ENCODE measurements at places on chromosomes 7 and 10.

DNA sequence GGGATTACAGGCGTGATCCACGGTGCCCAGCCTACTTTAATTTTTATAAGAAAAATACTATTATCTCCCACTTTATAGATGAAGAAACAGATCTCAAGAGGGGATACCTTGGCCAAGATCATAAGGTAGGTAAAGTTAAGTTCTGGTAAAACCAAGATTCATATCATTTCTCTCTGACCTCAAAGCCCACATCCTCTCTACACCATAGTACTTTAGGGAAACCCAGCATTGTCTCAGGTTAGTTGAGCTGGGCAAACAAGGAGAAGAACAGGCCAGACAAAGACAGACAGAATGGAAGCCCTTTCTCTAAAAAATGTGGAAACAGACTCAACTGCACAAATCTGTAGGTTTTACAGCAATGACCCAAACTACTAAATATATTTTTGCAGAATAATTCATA is 197.7 kb upstream of the FRMD4A start:
- DNase-seq: no peak

DNA sequence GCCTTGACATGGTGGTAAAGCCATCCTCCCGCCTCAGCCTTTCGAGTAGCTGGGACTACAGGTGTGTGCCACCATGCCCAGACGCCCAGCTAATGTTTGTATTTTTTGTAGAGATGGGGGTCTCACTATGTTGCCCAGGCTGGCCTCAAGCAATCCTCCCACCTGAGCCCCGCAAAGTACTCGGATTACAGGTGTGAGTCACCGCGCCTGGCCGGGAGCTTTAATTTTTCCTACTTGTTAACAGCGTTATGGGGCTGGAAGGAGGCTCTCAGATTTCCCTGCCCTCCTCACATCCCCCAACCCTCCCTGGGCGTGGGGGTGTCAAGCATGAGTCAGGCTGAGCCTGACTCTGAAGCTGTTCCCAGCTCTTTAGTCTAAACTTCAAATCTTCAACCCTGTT is 8.3 kb downstream of the ALKBH4 start:
- no peak for DNase-seq

DNA sequence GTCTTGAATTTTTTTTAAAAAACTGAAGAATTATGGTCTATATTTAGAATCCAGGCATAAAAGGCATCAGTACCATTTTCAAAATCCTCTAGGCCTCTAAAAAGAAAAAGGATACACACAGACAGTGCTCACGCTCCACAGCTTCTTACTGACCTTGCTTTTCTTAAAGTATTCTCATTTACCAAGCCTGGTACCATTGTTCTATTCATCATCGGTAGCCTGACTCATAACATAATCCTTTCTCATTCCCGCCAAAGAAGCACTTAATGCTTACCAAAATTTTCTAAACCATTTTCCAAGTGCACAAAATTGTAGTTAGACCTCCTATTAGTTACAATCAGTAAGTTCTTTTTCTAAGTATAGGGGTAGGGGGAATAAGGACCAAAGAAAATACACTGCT is 54.6 kb downstream of the ATE1 start:
- no peak for DNase-seq

- DNase-seq: no peak
Measured at GRCh38 chr10:46268076-46268881, 18.5 kb upstream of the ANTXRL start.

DNA sequence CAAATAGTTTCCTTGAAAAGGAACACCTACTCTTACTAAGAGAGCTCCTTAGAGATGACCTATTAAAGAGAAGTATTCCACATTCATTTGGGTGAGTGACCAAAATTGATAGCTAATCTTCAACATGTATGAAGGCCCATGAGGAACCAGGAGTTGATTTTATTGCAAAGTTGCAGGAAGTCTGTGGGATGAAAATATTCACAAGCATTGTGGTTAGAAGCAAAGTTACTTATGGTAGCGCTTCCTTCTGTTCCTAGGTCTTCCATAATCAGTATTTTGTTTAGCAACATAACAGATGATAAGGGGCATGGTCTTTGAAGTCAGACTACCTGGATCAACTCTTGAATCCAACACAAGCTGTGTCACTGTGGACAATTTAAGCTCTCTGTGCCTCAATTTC is 164.5 kb downstream of the DGKB start:
- no peak for DNase-seq

DNA sequence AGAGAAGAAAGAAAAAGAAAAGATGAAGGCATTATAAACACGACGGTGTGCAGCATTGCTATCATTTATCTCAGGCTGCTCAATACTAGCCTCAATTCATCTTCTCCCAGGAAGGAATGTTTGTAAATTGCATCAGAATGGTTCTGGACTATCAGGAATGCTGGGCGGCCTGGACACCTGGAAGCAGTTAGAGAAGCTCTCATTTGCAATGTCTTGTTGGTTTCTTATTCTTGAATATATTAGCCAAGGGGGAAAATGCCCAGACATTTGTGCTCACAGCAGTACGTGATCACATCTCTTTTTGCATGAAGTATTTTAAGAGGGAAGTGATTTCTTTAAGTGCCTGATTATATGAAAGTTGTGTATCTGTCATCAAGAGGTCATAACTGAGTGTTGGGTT is 85.6 kb upstream of the IMMP2L start:
- DNase-seq: no peak

GRCh38 chr10:74071157-74071556 is 73.2 kb downstream of the VCL start:
- DNase-seq: peak; percentile 82

DNA sequence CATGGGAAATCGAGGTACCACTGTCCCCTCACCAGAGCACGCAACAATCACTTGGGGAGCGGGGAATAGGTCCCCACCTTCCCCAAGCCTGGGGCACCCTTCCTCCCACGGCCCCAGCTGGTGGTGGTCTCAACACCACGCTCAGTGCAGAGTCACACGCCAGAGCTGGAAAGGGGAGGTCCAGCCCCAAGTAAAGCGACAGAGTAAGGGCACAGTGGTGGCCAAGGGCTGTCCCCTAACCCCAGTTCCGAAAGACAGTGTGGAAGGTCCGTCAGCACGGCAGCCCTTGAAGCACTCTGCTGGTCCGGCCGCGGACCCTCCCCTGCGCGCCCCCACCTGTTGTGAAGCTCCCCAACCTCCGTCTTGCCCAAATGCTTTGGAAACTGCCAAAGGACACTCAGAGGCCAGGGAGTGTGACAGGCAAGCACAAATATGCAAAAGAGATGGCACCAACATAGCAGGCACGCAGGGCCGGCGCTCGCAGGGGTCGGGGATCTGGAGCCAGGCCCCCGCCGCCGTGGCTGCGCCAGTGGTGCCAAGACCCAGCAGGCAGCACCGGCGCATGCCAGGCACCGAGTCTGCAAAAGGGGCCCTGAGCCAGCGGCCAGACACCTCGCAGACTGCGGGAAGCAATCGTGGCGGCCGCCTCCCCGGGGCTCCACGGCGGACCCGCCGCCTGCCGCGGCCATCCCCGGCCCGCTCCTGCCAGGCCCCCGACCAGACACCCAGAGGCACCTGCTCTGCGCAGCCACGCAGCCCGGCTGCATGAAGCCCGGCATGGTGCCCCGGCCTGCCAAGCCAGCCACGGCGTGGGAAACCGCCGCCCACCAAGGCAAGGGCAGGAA is 51.6 kb upstream of the SRRM3 start:
- no peak for DNase-seq

GRCh38 chr10:29280488-29280840 is 8.4 kb upstream of the LYZL1 start:
- DNase-seq: no peak

GRCh38 chr10:102819054-102819453 is 18.2 kb downstream of the CYP17A1 start:
- DNase-seq: no peak

DNA sequence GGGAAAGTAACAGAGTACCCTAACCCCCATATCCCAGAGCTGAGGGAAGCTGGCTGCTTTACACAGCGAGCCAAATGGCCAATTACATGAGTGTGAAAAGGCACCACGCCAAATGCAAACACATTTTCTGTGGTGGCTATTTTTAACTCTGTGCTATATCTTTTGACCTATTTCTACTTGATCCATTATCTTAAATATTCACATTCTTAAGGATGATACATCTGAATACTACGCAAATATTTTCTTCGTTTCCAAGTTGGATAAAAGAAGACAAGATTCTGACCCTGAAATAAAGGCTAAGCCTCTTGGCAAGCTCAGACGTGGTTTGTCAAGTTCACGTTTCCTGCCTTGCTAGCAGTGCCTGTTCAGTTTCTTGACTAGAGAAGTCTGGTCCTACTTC is 146.7 kb upstream of the TMEM196 start:
- DNase-seq: no peak

DNA sequence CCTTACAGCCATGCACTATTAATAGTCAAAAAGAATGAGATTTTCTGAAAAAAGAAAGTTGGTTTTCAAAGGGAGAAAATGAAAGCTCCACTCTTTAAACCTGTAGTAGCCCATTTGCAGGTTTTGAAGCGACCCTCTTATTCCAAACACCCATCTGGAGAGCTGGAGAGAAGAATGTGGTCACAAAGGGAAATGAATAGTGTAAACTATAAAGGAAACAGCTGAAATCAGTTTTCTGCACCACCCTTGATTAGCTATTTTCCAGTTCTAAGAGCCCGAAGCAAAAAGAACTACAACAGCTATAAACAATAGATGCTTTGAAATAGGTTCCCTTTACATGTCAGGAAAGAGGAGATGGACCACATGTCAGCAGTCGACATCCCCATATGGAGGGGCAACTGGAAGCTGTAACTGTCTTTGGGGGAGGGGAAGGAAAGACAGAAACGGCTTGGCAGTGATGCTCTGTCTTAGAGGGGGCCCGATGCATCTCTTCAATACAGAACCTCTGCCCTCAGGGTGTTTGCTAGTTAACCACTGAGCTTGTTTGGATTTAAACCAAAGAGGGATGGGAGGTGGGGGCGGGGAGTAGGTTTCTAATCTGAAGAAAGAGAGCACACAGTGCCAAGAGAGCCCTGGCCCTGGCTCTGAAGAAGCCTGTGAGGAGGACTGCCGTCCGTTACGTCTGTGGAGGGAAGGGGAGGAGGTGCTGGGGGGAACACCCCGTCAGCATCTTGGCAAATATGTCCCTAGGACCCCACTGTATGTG is 55.3 kb downstream of the CPVL start:
- DNase-seq: no peak

GRCh38 chr10:95815701-95816240 is 59.8 kb downstream of the ENTPD1 start:
- no peak for DNase-seq

DNA sequence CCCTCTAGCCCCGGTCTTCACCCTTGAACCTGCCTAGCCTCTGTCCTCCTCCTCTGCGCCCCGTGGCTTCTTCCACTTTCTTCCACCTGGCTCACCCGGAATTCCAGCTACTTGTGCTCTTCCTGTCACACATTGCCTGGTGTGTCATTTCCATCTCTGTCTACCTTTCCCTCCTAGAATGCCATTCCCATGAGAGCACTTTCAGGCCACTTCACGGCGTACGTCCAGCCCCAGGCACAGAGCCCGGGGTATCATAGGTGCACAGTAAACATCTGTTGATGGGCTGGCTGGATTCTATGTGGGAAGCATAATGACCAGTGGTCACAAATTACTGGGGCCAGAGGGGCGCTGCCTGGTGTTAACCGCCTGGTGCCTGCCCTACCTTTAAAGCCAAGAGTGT is 161.3 kb downstream of the CUX1 start:
- DNase-seq: no peak

GRCh38 chr7:94088560-94088959 is 84.4 kb upstream of the BET1 start:
- DNase-seq: no peak

DNA sequence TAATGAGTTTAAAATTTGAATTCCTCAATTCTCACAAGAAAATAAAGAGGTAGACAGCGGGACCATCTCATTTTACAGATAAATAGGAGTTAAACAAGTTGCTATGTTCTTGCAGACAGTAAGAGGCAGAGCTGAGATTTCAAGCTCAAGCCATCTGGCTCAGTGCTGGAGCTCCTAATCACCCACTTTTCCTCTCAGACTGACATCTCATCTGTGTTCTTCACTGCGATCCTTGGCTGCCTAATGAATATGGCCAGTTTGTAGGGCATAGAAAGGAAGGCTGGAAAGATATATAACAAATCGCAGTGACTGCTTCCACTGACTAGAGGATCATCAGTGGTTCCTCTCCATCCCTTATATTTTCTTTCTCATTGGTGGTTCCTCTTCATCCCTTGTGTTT is 151.2 kb downstream of the MPP7 start:
- DNase-seq: no peak

DNA sequence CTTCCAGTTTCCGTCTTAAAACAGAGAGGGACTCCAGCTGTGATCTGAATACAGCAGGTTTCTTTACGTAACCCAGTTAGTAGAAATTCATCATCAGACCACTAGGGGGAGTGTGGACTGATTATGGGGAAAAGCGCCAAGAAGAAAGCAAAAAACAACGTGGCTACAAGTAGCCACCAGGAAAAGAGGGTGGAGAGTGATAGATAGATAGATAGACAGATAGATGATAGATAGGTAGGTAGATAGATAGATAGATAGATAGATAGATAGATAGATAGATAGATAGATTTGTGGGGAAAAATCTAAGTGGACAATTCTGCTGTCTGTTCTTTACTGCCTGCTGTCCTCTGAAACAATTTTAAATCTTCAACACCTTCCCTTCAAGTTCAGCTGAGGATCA is 12.7 kb upstream of the AKR1B10 start:
- peak; percentile 82 for DNase-seq

DNA sequence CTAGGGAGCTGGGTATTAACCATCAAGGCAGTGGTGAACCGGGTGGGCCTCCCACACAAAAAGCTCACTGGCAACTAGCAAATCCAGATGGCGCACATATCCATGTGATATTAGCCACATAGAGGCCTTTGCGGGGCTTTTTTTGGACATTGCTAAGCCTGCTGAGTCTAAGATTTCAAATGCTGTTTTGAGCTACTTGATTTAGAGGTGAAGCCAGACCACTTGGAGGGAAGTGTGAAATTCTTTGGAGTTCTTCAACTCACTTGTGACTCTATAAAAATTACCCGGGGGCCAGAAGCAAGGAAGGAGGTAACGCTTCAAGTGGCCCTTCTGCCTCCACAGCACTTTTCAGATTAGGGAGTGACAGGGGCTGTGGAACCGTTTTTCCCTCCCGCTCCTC is 619.8 kb upstream of the GALNT17 start:
- DNase-seq: no peak

GRCh38 chr10:119319161-119319919 is 112.0 kb downstream of the GRK5 start:
- DNase-seq: no peak

DNA sequence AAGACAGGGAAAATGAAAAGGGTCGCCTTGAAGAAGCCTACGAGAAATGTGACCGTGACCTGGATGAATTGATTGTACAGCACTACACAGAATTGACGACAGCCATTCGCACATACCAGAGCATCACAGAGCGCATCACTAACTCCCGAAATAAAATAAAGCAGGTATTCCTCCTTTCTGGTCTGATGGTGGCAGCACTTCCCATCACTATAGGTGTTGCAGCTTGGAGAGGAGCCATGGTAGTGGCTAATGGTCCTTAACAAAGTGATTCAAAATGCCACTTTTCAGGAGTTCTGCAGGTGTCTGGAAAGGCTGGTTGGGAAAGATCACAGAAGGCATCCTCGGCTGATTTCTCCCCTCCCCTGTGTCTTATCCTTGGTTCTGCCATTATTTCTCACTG is 22.1 kb downstream of the EXOC4 start:
- DNase-seq: peak; percentile 12
